ENCODE measurements at places on chromosomes 4 and X.

DNA sequence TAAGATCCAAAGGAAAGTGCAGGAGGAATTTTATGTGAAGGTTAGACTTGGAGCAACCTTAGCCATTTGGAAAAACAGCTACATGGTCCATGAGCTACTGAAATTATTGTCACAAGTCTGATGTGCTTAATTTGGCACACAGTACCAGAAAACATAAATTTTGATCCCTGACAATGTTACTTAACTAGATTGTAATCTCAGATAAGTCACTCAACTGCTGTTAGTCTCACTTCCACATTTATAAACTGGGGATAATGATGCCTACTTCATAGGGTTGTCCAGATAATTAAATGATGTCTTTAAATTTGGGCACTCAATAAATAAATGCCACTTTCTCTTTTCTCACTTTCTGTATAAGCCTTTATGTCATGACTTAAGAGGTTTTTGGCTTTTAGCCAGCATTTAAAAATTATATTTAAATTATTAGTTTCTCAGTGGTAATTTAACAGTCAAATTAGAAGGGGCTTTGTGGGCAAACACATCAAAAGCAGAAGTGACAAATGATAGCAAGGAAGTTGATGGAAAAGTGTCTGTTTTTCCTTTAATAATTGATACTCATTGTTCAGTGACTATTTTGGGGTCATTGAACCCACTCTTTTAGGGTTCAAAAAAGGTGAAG, 58.3 kb downstream of the PAQR3 start:
- no peak for DNase-seq

- DNase-seq = no peak
These were observed 4.8 kb upstream of the DUSP9 start for GRCh38 chrX:153642051-153642654.

DNA sequence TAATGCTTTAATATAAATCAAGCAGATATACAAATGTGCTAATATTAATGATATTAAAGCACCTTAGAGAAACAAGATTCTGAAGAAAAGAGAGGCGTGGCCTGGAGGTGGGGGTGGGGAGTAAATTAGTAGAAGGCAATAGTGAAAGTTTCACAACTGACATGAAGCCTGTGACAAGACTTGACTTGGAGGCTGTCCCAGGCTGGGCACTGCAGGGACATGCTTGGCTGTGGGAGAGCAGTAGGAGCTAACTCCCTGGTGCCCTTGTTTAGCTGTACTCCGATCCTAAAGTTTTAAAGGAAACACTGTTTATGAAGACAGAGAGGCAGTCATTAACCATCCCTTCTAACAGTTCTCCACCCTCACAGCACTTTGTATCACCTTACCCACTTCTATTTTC, 239.0 kb upstream of the MAB21L2 start:
- DNase-seq = no peak

DNA sequence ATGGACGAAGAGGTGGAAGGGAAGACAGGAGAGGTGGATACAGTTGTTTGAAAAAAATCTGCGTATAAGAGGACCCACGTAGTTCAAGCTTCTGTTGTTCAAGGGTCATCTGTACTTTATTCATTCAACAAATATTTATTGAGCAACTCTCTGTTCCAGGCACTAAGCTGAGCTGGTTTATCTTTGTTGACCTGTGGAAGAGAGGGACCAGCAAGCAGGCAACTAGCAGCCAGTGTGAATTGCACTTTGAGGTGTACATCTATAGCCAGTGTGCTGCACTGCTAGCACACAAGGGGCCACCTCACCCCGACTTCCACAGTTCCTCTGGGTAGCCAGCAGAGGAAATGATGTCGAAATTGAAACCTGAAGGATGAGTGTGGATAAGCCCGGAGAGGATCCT, 191.4 kb downstream of the SOWAHB start:
- no peak for DNase-seq

GRCh38 chrX:25600776-25601175, 537.4 kb upstream of the MAGEB18 start:
- no peak for DNase-seq

Data from GM06990 (cell line).